ENCODE measurements at places on chromosomes 4 and X. TPM values are rescaled to one million over a fixed set of nuclear protein-coding genes. Genes with fewer than 3 reads are reported as not detected.

Gene AKAP4
- total RNA-seq: not detected

Gene ADGRL3
- total RNA-seq: not detected

Gene USP17L18
- not detected for total RNA-seq

Gene FOXR2
- total RNA-seq: not detected

Gene DDX53
- total RNA-seq: not detected

Gene NPNT
- total RNA-seq: not detected

GRCh38 chr4:8914461-8915171, 43.0 kb upstream of the HMX1 start:
- H3K27ac ChIP-seq: no peak overlapping the region
- no peak overlapping the region for H3K4me3 ChIP-seq
- DNase-seq: no peak
- H3K4me1 ChIP-seq: peaks cover 3% of the 10 kb centered on the region

DNA sequence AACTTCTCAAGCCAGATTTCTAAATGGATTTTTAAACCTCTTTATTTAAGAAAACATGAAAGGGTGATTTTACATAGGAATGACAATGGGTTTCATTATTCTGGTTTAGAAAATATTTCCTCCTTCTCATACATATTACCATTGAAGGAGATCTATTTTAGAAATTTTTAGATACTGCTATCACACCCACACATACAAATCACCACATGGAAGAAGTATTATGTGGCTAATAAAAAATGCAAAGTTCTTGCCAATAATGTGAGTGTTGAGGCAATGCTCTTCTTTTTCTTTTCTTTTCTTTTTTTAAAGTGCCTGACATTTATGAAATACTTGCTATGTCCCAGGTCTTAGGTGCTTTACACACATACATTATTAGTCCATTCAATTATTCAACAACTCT, 6.8 kb downstream of the STAP1 start:
- H3K4me3 ChIP-seq: no peak overlapping the region
- H3K36me3 ChIP-seq: no peaks in the 10 kb centered on the region
- H3K27ac ChIP-seq: no peak overlapping the region
- H3K27me3 ChIP-seq: no peaks in the 10 kb centered on the region

DNA sequence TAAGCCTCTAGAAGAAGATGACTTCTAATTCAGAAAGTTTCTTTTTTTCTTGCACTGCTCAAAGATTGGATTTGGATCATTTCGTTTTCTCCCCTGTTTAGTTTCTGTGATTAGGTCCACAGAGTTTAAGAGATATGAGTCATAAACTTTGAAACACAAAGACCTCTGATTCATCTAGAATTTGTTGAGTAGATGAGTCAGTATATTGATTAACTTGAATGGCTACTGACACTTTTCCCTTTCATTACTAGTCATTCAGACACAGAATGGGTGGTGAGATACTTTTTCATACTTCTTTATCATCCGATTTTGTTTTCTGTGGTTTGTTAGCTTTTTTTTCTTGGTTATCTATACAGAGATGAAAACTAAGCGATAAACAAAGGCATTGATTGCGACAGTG, 34.1 kb upstream of the AFF2 start:
- H3K27me3 ChIP-seq: no peaks in the 10 kb centered on the region
- no peaks in the 10 kb centered on the region for H3K4me1 ChIP-seq
- DNase-seq: no peak
- no peak overlapping the region for H3K4me3 ChIP-seq
- H3K27ac ChIP-seq: no peak overlapping the region
- H3K36me3 ChIP-seq: no peaks in the 10 kb centered on the region

DNA sequence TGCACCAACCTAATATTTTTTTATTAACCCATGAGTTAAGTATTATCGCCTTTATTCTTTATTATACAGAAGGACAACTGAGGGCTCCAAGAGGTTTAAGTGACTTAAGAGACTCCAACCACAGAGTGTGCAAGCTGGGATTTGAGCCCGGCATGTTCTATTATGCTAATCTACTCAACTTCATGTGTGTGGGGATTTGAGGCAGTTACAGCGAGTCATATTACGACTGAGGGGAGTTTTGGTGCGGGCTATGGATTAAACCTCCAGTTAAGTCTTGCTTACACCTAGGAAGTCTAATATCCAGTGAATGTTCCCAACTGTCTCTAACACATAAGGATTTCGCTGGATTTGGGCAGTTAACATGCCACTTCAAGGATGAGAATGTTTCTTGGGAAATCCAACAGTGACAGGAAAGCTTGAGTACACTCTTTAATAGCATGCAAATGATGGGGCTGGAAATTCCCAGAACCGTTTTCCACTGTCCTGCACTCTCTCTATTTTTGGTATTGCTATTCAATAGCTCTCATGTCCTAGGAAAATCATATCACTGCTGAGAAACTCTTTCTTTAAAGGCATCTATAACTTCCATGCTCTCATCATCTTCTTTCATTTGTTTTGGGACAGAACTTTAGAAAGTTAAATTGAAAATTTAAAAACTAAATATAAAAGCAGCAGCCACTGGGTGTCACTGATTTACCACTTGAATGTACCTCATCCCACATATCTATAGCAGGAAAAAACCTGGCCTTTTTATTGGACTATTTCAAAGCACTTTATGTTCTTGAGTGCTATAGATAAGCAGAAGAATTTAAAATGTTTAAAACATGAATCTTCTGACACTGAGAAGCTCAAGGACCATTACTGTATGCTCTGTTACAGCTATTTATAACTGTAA, 165.1 kb upstream of the TTC29 start:
- H3K4me3 ChIP-seq: no peak overlapping the region
- H3K4me1 ChIP-seq: no peaks in the 10 kb centered on the region
- H3K27me3 ChIP-seq: no peaks in the 10 kb centered on the region
- H3K27ac ChIP-seq: no peak overlapping the region
- H3K36me3 ChIP-seq: no peaks in the 10 kb centered on the region
- DNase-seq: no peak

GRCh38 chrX:56231537-56232090, 542 bp upstream of the KLF8 start:
- no peak overlapping the region for H3K27ac ChIP-seq
- H3K4me3 ChIP-seq: no peak overlapping the region
- no peaks in the 10 kb centered on the region for H3K27me3 ChIP-seq
- H3K4me1 ChIP-seq: no peaks in the 10 kb centered on the region

DNA sequence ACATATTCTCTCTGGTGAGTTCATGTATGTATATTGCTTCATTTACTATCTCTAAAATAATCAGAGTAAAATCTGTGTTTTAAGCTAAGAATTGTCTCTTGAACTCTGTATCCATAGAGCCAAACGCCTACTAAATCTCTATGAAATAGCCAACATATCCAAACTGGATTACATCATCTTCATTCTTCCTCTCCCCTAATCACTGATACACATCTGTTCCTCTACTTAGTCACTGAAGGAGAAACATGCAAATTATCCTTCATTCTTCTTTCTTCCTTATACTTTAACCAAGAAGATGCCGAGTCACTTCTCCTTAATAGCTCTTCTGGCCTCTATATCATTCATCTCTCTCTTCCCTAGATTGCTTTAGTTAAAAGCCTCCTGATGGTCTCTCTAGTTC, 630.4 kb upstream of the FTHL17 start:
- H3K4me3 ChIP-seq: no peak overlapping the region
- H3K4me1 ChIP-seq: no peaks in the 10 kb centered on the region
- H3K36me3 ChIP-seq: no peaks in the 10 kb centered on the region
- no peak overlapping the region for H3K27ac ChIP-seq

- no peak for DNase-seq
- H3K4me1 ChIP-seq: no peaks in the 10 kb centered on the region
- no peak overlapping the region for H3K27ac ChIP-seq
- H3K4me3 ChIP-seq: no peak overlapping the region
- H3K27me3 ChIP-seq: no peaks in the 10 kb centered on the region
These were observed 86.3 kb downstream of the SMARCA5 start for GRCh38 chr4:143599827-143600226.

- no peaks in the 10 kb centered on the region for H3K4me1 ChIP-seq
- no peaks in the 10 kb centered on the region for H3K27me3 ChIP-seq
- no peaks in the 10 kb centered on the region for H3K36me3 ChIP-seq
- no peak for DNase-seq
These were observed 22.9 kb upstream of the KDM5C start for GRCh38 chrX:53247928-53248327.

DNA sequence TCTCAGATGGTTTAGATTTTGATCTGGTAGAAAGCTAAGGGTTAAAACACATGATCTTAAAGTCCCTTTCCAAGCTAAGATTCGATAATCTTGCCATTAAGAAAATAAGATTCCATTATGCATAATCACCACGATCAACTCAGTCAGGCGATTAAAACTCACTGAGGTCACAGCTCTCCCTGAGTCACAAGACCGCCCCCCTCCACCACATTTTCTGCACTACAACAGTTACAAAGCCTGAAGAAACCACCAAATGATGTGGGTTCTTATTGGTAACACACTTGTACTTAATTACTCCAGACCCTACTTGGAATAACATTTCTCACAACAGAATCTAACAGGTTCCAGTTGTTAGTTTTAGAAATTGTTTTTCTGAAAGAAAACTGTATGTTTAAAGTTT, 62.8 kb downstream of the SH3KBP1 start:
- peaks cover 22% of the 10 kb centered on the region for H3K4me1 ChIP-seq
- H3K4me3 ChIP-seq: no peak overlapping the region
- no peak overlapping the region for H3K27ac ChIP-seq
- no peaks in the 10 kb centered on the region for H3K27me3 ChIP-seq

DNA sequence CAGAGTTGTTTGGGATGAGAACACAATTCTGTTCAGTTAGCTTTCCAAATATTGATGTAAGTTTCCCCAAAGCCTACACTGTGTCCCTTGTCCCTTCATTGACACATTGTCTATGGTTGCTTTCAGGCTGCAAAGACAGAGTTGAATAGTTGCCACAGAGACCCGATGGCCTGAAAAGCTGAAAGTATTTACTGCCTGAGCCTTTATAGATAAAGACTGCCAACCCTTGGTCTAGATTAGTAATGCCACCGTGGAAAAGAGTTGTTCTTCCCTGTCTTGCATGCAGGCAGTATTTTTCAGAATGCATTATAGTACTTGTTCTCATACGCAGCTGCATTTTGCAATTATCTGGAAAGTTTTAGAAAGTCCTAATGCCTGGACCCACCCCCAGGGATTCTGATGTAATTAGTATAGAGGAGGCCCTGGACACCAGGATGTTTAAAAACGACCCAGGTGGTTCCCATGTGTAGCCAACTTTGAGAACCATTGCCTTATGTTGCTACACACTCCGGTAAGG, 180.8 kb downstream of the FRMPD4 start:
- no peak overlapping the region for H3K27ac ChIP-seq
- no peaks in the 10 kb centered on the region for H3K27me3 ChIP-seq
- H3K4me1 ChIP-seq: no peaks in the 10 kb centered on the region
- H3K4me3 ChIP-seq: no peak overlapping the region

GRCh38 chr4:113959539-113959937, 19.9 kb downstream of the ARSJ start:
- no peaks in the 10 kb centered on the region for H3K36me3 ChIP-seq
- no peaks in the 10 kb centered on the region for H3K27me3 ChIP-seq
- no peak for DNase-seq
- H3K4me1 ChIP-seq: no peaks in the 10 kb centered on the region
- H3K4me3 ChIP-seq: no peak overlapping the region

DNA sequence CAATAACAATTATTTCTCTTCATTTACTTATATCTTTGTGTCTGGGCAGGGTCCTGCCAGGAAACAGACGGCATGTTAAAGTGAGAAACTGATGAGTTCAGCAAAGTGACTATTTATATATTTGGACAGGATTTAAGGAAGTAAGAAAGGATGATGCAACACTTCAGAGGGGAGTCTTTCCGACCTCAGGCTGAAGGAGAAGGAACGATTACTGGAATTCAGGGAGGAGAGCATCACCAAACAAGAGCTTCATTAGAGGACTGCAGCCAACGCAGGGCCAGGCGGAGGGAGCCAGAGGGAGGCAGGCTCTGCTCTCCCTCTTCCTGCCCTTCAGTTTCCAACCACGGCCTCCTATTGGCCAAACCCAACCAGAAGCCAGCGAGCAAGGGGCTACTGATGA, 1.5 kb upstream of the TLR7 start:
- no peaks in the 10 kb centered on the region for H3K27me3 ChIP-seq
- no peaks in the 10 kb centered on the region for H3K4me1 ChIP-seq
- H3K36me3 ChIP-seq: no peaks in the 10 kb centered on the region
- H3K4me3 ChIP-seq: no peak overlapping the region
- no peak for DNase-seq

DNA sequence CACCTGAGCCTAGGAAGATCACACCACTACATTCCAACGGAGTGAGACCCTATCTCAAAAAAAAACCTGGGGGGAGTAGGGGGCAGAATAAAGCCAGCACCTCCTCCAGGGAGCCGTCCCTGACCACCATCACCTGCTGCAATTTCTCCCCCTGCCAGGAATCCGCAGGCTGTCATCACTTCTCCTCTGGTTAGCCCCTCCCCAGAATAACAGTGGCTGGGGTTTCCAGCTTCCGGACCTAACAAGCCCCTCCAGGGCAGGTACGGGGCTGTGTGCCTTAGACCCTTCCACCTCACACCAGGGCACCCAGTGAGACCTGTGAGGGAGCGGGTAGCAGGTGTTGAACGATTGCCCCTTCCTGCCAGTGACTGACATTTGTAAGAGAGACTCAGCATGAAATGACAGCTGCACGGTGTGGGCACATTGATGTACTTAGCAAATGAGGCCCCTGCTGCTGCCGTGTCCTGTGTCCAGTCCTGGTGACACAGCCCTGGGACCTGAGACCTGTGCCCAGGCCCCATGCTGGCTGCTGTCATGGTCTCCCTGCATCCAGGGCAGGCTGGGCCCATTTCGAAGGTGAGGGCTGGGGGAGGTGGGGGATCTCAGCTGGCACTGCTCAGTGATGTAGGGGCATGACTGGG, 6.7 kb upstream of the WFS1 start:
- no peak for DNase-seq
- no peaks in the 10 kb centered on the region for H3K36me3 ChIP-seq
- no peak overlapping the region for H3K27ac ChIP-seq
- H3K27me3 ChIP-seq: peaks cover 5% of the 10 kb centered on the region
- H3K4me1 ChIP-seq: no peaks in the 10 kb centered on the region

GRCh38 chr4:2572076-2572475, 35.6 kb downstream of the FAM193A start:
- peaks cover 22% of the 10 kb centered on the region for H3K4me1 ChIP-seq
- no peak for DNase-seq
- no peaks in the 10 kb centered on the region for H3K36me3 ChIP-seq
- H3K4me3 ChIP-seq: no peak overlapping the region

- no peak for DNase-seq
- no peaks in the 10 kb centered on the region for H3K27me3 ChIP-seq
- H3K4me1 ChIP-seq: peaks cover 52% of the 10 kb centered on the region
- H3K36me3 ChIP-seq: no peaks in the 10 kb centered on the region
- H3K27ac ChIP-seq: no peak overlapping the region
These were observed 80.0 kb downstream of the SH3KBP1 start for GRCh38 chrX:19807414-19807813.

DNA sequence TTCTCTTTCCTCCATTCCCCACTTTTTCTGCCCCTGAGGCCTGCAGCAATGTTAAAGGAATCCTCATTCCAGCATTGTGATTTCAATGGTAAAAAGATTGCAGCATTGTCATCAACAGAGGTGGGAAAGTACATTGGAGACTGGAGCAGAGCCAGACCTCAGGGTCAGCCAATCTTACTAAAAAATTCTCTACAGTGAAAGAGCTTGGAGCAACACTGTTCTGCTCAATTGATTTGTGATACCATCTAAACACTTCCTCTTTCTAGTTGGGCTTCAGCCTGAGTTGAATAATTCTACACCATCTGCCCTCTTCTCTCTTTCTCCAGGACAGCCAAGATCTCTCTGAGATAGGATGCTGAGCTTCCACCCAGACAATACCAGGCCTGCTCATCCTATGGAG, 176.5 kb downstream of the AR start:
- H3K36me3 ChIP-seq: no peaks in the 10 kb centered on the region
- no peak for DNase-seq
- no peak overlapping the region for H3K27ac ChIP-seq
- no peak overlapping the region for H3K4me3 ChIP-seq
